ENCODE measurements at places on chromosomes 11 and 22.

DNA sequence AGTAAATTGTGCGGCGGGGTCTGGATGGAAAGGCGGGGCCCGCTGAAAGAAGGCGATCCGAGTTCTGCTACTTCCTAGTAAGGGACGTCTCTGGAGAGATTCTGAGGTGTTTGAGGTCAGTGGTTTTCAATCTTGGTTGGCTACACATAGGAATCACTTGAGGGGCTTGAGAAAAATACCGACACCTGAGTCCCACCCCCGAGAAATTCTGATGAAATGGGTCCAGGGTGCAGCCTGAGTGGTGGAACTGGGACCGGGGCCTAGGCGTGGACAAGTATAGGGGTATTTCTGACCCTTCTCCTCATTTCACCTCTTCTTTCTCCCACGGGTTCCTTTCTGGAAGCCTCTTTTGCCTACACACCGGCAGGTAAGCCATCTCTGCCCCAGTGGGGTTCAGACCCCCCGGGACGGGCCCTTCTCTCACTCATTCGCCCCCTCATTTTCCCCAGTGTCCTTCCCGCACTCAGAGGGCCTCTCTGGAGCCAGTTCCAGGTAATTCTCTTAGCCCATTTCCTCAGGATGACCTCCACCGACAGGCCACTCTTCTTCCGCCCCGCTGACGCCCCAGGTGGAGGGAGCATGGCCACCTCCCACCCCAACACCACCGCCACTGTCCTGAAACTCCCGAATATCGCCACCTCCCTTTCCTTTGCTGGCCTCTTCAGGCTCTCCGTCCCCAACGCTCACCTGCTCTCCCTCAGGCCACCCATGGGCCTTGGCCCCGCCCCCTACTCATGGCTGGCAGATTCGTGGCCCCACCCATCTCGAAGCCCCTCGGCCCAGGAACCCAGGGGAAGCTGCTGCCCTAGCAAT, 11.8 kb downstream of the ROBO3 start:
- DNase-seq, result no peak

DNA sequence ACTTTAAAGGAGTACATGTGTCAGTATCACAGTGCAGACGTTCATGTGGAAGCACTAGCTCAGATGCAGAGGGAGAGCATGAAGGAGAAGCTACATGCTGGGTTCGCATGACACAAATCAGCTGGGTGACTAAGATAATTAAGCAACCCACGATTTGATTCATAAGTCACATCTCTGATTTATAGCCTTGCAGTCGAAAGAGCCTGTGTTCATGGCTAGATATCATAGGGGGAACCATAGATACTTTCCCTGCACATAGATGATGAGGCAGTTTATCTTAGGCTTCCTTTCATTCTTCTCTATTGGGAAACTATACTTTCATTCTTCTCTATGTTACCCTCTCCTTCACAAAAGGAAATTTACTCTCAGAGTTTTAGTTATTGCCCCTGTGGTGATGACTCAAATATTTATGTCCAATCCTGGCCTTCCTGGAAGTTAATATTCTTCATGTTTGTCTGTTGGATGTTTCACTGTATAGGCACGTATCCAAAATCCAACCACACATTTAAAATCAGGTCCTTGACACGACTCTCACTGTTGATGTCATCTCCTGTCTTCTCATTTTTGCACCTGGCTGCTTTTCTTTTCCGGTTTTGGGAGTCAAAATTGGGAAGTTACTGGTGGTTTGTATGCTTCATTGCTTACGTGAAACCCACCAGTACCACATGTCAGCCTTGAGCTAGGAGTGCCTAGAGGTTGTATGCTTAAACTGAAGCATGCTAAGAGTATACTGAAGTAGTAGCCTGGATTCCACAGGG, 56.3 kb upstream of the SLC5A12 start:
- no peak for DNase-seq

DNA sequence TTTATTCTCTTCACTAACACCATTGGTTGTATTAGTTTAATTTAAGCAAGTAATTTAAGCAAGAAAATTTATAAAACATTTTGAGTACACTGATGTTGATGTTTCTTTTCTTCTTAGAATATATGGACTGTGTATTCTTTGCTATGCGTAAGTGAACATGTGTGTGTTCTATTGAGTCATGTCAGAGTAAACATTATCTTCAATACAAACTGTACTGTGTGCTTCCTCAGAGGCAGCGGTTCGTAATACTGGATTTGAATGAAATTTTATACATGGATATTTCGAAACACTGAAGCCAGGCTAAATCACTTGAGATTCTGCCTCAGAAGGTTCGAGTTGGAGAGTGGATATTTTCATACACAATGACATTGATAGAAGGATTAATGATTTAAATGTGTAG, 452.6 kb downstream of the LUZP2 start:
- DNase-seq, result no peak

DNA sequence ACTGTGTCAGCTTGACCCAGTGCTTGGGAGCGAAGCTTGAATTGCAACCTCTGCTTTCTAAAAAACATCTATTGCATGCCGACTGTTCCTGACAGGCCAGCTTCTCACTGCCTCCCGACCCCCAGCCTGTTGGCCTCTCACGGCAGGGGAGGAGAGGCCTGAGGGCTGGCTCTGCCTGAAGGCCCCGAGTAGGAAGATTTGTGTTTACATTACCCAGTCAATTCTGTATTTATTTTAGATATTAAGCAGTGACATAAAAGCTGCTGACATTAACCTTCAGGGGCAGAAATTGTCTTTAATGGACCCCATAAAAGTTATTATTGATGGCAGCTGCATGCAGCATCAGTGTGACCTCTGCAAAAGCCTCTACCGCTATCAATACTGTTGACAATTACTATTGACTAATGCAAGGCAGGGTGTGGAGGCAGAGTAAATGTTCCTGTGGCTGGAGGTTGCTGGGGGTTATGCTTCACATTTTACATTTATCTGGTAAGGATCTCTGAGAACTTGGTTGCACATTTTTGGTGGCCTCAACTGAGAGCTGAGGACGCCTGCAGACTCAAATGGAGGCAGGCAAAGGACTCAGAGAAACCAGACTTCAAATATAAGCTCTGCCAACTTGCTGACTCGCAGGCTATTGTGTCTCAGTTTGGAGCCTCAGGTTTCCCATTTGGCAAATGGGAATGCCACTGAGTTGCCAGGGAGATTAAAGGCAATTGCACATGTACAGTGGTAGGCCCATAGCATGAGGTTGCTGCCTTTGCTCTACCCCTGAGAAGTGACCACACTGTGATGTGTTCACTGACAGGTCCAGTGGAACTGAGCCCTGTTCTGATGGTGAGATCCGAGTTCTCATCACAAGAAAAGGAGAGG, 380.5 kb downstream of the TENM4 start:
- no peak for DNase-seq
